A375 (cell line): ENCODE measurements at places on chromosomes 12 and 14. TPM values are rescaled to one million over a fixed set of nuclear protein-coding genes. Genes with fewer than 3 reads are reported as not detected.

The DEGS2 gene
- total RNA-seq, result not detected in 2 replicates

The TAS2R42 gene
- total RNA-seq, result not detected in 2 replicates

The AICDA gene
- total RNA-seq, result not detected in 2 replicates

The COX8C gene
- total RNA-seq, result not detected in 2 replicates

The OTX2 gene
- not detected in 2 replicates for total RNA-seq

The CD163L1 gene
- 0.72 and 1.1 TPM in 2 replicates for total RNA-seq

The SRRM4 gene
- total RNA-seq, result not detected in 2 replicates

The APOLD1 gene
- 0.94 and 1.1 TPM in 2 replicates for total RNA-seq

The RFX4 gene
- total RNA-seq, result not detected in 2 replicates

The NANOG gene
- total RNA-seq, result not detected in 2 replicates

The RNASE7 gene
- not detected in 2 replicates for total RNA-seq

The MMP14 gene
- total RNA-seq, result 79.9 and 82.8 TPM in 2 replicates

The INHBC gene
- total RNA-seq, result not detected in 2 replicates

The STK38L gene
- 24.0 and 25.1 TPM in 2 replicates for total RNA-seq
